ENCODE measurements at places on chromosomes 7 and 10.
A peak's percentile ranks its signal among the peaks of the same experiment; 100 is the strongest.

GRCh38 chr7:55574051-55574717, 1.9 kb upstream of the VOPP1 start:
- peak; percentile 59 for DNase-seq

GRCh38 chr10:92278996-92279696, 11.7 kb downstream of the CPEB3 start:
- DNase-seq = peak; percentile 47

DNA sequence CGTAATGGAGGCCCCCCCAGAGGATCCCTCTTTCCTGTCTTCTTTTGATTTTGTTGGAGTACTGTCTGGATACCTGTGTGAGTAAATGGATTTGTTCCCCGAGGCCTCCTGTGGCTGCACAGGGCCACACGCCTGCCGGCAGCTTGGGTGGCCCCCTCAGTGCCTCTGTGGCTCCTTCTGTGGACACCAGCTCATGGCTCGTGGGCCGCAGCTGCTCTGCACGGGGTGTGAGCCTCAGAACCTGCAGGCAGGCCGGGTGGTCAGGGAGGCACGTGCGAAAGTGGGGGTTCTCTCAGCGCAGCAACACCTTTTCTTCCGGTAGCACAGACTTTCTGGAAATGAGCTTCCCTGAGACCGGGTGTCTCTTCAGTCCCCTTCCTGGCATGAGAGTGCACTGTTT, 70.3 kb downstream of the WDR37 start:
- no peak for DNase-seq

DNA sequence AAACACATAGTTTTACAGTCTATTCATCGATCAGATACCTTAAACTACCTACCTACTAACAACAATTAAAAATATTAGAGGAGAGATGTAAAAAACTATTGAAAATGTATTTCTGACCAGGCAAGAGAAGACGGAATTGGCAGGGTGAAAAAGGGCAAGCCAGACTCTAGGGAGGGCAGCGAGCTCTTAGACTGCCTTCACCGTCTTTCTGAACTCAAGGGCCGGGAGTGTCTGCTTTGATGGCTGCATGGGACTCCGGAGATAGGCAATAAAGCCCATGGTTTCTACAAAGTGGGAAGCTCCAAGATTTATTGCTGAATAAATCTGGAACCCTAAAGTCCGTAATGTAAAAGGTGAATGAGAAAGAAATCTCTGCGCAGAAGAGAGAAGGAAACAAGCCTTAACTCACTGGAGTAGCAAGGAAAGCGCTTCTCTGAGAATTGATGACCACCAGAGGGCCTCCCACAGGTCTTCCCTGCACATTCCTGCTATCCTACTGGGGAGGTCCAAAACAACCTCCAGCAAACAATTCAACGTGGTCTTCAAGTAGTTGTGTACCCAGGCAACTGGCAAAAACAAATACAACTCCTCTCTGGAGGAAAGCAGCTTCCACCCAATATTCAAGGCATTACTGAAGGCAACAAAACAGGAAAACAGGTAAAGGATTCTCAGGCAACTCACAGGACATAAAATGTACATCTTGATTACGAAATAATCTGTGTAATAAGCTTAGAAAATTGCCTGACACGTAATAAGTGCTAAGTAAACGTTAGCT, 181.3 kb downstream of the SDK1 start:
- peak; percentile 65 for DNase-seq

DNA sequence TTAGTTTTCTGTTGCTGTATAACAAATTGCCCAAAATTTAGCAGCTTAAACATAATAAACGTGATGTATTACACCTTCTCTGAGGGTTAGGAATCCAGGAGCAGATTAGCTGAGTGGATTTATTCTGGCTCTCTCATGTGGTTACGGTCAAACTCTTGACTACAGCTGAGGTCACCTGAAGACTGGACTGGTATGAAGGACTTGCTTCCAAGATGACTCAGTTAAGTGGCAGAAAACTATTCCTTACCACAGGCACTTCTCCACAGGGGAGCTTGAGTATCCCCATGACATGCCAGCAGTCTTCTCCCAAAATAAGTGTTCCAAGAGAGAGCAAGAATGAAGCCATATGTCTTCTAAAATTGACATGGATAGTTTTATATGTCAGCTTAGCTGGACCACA, 957.2 kb upstream of the GHITM start:
- no peak for DNase-seq

GRCh38 chr7:150514748-150515222, at the start of gene GIMAP7:
GIMAP7 (plus strand) TSS chr7:150514872; CDS start chr7:150519975, 5,103 bp downstream.
- DNase-seq = no peak

DNA sequence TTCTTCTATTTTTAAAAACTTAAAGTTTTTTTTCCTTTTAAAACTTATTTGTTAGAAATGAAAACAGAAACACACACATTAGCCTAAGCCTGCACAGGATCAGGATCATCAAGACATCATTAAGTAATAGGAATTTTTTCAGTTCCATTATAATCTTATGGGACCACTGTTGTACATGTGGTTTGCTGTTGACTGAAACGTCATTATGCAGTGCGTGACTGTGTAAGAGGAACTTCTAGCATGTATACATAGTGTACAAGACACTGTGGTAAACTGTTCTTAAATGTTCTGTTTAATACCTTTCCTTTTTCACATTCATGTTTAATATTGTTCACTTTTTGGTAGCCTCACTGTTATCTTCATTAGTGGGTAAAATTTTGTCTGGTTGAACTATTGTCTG, 12.1 kb downstream of the ENTPD7 start:
- DNase-seq = no peak
